GM06990 (cell line): ENCODE measurements at places on chromosomes 6 and 20.
A peak's percentile ranks its signal among the peaks of the same experiment; 100 is the strongest.

GRCh38 chr6:46996860-46997641 lies 45.1 kb downstream of the ADGRF1 start:
- no peak for DNase-seq

GRCh38 chr6:337805-338368 lies 45.6 kb downstream of the DUSP22 start:
- no peak for DNase-seq

DNA sequence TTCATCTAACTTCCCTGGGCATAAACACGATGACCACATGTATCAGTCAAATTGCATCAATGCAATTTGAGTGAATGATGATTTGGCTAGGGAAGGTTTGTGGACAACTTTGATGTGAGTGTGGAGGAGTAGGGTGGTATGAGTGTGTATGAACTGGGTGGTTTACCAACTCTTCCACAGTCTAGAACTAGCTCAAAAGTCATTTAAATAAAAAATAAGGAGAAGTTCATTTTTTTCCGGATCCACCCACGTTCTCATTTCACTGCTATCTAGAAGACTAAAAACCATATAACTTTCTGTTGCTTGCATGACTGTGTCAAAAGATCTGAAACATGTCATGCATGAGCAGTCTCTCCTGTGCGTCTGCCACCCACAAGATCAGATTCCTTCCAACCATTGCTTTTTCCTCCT lies 23.6 kb downstream of the SLC35D3 start:
- no peak for DNase-seq

DNA sequence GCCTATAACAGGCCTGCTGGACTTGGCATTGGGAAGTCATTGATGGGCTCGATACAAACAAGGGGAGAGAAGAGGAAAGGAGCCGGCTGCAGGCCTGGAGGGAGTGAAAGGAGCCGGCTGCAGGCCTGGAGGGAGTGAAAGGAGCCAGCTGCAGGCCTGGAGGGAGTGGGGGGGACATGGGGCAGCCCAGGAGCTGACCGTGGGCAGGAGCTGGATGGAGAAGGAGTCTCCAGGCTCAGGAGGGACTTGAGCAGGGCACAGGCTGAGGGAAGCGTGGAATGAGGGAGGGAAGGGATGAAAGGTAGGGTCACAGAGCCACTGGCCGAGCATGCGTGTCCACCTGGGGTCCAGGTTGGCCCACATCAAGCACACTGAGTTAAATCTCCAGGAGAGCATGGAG lies 32.0 kb downstream of the RPP40 start:
- no peak for DNase-seq

DNA sequence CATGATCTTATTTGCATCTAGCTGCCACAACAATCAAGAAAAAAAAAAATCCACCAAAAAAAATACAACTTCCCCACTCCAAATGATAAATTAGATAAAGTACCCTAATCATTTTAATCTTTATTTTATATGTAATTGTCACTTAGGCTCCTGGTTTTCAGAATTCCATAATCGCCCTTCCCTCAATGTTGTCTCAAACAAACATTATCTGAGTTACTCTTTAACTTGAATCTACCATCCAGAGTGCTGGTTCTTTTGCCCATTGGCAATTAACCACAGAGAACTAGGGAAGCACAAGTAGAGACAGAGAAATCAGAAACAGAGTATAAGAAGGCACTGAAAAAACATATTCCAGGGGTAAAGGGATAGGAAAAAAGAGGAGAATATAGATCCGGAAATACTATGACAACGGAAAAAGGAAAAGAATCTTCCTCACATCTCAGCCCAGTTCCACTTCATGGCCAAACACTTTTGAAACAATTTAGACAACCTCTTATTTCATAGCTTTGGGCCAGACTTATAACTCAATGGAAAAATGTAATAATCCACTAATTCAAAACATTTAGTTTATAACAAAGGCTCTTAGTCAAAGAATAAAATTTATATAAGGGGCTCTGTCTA lies 861 bp upstream of the NHSL1 start:
- DNase-seq: no peak

DNA sequence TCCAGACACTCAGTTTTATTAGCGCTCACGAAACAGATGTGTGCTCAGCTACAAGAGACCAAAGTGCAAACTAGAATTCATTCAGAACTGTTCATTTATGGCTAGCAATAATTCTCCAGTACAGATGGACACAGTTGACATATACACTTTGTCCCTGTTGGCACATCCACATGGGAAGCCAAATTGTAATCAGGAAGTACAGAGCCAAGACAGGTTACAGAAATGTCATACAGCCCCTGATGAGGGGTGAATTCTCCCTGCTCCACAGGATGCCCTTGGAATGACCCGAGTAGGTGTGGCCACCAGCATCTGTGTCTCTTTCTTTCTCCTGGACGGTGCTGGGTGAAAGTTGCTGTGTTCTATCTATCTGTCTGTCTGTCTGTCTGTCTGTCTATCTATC lies 7.6 kb downstream of the DHX35 start:
- DNase-seq: no peak

- peak; percentile 71 for DNase-seq
Measured at GRCh38 chr6:14910692-14911547, 334.9 kb upstream of the JARID2 start.

GRCh38 chr6:24231438-24231977 lies 105.5 kb downstream of the NRSN1 start:
- DNase-seq: no peak

GRCh38 chr6:106180208-106180607 lies 94.1 kb downstream of the PRDM1 start:
- no peak for DNase-seq

DNA sequence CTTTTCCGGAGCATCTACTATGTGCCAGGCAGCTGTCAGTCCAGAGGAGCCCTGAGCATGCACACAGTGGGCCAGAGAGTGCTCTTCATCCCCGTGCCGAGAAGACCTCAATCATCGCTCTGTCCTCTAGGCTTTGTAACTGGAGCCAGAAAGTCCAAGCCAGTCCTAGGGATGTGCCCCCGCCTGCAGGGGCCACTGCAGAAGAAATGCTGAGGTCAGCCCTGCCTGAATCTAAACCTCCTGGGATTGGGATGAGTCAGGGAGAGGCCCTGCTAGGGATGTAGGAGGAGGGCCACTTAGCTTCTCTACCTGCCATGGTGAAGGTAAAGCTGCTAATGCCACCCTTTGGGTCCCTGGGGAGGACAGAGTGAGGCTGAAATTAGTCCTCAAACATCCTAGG lies 146.8 kb downstream of the CDC5L start:
- DNase-seq: no peak

- no peak for DNase-seq
Measured at GRCh38 chr20:38569747-38570525, 11.1 kb upstream of the ADIG start.

GRCh38 chr6:163038317-163038716 lies 310.5 kb downstream of the PACRG start:
- no peak for DNase-seq

DNA sequence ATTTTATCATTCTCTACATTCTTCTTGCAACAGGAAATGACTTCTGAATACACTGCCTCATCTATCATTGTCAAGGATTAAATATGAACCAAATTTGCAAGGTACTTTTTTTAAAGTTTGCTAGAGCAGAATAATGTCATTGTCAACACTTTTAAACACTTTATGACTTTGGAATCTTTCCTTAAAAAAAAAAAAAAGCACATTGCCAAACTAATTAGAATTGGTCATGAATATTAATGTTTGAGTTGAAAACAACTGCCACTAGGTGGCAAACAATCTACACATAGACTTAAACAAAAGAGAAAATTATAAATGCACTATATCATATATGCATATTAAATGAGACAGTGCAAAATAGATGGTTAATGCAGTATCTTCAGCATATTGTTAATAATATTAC lies 32.5 kb upstream of the TMEM244 start:
- no peak for DNase-seq

DNA sequence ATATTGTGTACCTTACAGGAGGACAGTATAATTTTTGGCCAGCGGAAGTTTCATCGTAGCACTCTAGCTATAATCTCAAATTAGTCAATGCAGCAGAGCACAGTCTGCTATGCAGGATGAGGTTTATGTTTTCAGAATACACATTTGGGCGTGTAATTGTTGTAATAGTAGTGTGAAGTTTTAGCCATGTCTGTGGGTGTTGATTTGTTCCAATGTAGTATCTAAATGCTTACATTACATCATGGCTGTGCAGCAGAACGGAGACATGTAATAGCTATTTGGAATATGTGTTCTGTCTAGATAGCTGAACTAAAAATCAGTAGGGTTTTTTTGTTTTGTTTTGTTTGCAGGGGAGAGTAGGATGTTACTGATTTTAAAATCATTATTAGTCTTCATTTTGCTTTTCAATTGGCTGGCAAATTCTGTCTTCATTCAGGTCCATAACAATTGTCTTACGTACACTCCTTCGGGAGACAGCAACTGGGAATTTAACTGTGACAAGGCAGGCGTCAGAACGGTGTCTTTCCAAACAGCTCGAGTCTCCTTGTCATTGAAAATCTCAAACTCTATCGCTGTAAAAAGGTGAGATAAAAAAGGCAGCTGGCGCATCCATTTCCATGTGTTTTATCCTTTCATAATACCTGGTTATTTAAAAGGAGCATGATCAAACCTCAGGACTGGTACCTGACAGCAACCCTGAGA lies 65.1 kb upstream of the CDH4 start:
- no peak for DNase-seq

GRCh38 chr6:42049948-42050296 lies 402 bp upstream of the TAF8 start:
- DNase-seq: peak; percentile 47
